Glomerular endothelial cell (primary cell): ENCODE measurements at places on chromosomes 3 and 15.

DNA sequence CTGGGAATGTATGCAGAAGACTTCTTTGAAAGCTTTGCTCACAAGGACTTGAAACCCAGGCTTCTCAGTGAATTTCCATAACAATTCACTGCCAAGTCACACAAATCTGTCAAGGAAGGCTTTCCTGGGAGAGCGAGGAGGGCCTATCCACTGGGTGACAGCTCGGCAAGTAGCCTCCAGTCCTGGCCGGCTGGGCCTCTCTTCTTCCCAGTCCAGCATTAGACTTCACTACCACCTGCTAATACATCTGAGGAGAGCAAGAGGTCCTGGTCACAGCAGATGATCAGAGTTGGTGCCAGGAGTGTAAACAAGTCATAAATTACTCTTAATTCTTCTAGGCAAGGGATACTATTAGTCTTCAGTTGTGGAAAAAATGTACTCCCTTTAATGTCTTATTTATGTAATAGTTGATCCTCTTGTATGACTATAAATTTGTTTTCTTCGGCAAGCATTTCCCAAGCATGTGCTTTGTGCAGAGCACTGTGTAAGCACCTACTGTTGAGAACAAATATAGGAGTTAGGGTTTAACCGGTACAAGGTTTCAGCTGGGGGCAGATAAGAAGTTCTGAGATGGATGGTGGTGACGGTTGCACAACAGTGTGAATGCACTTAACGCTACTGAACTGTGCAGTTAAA lies 162.9 kb downstream of the VGLL4 start:
- no peak for DNase-seq

DNA sequence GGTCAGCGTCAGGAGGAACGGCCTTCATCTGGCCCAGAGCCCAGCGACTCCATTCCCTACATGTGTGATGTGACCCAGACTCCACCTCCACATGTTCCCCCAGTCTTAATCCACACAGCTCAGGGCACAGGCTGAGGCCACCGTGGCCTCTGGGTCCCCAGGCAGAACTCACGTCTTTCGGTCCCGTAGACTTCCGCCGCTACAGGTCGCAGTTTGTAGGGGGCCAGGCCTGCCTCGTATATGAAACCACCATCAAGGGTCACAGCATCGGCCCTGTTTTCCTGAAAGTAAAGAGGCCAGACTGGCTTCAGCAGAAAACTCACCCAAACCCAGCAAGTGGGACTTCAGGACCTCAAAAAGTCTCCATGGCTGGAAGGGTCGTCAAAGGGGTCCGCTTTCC lies 8.6 kb downstream of the LTF start:
- no peak for DNase-seq

DNA sequence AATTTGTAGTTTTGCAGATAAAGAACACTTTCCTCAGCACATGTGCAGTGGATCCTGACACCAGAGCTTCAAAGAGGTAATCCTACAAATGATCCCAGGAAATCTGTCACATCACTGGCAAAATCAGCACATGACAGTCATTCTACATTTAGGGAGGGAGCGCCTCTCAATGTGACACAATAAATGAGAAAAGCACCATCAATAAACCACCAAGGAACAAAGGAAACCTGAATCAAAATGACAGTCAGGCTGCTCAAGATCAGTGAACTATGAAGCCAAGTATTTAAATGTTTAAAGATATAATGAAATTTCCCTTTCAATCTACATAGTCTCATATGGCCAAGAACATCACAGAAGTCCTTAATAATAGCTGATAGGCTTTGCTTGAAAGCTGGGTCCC lies 119.5 kb downstream of the LRRN1 start:
- DNase-seq: no peak

DNA sequence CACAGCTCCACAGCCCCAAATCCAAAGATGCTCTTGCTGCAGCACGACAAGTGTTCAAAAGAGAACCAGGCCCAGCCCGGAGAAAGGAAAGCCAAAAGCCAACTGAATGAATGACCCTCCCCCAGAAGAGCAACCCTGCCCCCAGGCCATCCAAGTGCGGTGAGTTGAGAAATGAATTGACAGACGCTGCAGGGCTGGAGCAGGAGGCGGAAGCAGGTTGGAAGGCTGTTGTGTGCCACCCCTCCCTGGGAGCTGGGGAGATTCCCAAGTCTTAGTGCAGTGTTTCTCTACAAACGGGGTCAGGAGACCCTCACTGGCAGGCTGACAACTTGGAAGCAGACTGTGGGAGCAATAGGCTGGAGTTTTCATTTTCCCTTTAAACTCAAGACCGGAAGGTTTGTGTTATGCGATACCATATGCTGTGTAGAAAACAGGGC lies 3.5 kb upstream of the SPTBN5 start:
- no peak for DNase-seq

GRCh38 chr3:189863031-189863430 lies 231.8 kb downstream of the TP63 start:
- DNase-seq: no peak

- DNase-seq: peak; percentile 14
Measured at GRCh38 chr15:47673232-47673761, 44.0 kb upstream of the SEMA6D start.
